ENCODE measurements at places on chromosomes 4 and X.

DNA sequence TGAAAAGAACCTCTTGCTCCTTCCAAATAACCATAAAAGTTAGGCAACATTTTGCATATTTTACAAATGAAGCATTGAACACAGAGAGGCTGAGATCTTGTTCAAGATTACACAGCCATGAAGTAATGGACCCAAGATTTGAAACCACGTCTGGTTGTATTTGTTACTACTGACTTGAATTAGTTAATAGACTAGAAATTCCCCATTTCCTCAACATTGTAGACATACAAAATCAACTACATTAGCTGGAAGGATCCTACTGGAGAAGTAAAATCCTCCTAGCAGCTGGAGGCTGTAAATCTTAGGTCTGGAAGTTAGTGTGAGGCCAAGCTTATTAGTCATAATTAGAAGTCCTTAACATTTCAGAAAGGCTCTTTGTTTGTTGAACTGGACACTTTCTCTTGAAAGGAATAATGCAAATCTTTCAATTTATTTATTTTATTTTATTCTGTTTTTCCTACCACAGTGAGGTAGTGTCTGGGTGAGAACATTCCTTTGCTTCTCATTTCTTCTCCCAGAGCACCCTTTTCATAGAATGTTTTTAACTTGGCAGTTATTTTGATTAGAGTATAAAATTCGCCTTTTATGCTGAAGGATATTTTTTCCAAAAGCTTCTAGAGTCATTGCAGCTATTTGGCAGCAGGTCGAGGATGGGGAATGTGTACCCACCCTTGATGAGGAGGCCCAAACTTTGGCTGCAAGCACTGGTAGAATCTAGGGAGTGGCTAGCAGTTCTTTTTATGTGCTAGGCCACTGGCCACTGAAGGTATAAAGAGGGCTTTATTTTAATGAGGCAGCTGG, 62.0 kb upstream of the CLNK start:
- DNase-seq, result no peak

GRCh38 chr4:103197765-103198110, 405 bp downstream of the CENPE start:
- no peak for DNase-seq

DNA sequence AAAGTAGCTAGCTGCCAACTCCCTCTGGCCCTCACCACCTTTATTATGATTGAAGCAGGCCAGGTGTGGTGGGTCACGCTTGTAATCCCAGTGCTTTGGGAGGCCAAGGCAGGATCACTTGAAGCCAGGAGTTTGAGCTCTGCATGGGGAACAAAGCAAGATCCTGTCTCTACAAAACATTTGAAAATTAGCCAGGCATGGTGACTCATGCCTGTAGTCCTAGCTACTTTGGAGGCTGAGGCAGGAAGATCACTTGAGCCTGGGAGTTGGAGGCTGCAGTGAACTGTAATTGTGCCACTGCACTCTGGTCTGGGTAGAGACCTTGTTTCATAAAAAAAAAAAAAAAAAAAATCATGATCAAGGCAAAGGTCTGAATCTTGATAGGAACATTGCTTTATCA, 467.0 kb upstream of the DIPK2B start:
- no peak for DNase-seq

DNA sequence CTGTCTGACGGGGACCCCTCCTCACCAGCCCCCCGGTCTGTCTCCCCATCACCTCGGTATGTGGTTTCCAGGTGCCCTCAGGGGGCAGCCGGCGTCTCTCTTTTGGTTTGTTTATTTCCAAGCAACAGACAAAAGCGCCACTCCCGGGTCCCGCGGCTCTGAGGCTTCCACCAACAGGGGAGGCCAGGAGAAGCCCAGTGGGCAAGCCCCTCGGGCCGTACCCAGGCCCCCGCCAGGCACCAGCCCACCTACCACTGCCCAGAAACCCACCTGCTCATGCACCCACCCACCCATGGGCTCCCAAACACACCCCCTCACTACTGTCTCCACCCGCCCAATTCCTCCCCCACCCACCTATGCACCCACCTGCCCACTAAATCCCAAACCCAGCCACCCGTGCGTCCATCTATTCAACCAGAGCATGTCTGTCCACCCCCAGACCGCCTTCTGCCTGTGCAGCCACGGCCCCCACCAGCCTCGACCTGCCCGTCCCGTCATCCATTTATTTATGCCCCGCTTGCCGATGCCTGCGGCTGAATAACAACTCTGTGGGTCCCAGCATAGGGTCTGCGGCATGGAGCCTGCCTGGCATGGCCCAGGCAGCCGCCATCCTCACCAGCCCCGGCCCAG, 129.8 kb downstream of the FAM53A start:
- DNase-seq, result no peak

DNA sequence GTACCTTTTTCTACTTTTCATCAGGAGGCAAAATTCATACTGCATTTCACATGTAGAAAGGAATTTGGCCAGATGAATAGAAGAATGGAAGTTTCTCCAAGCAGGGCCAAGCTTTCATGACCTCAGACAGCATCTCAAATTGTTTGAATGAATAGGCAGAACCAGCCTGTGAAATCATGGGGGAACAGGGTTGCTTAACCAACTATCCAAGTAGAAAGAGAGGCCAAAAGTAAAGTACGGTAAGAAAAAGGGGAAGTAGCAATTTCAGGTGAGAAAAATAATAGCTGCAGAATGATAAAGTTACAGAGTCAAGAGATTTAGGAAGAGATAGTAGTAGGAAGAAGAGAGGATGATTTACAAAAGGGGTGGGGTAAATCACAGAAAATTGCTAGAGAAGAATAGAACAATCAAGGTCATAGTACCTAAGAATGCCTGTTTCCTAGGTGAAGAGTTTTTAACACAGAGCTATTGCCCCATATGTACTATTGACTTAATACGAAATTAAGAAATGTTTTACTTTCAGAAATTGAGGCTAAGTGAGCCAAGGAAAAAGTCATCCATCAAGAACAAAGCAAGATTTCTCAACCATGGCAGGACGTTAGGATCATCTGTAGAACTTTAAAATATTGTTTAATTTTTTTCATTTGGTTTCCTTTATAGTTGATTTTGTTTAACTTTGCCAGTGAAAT, 177.1 kb upstream of the TET2 start:
- no peak for DNase-seq

GRCh38 chr4:121783210-121783609, 17.9 kb upstream of the EXOSC9 start:
- DNase-seq, result no peak

DNA sequence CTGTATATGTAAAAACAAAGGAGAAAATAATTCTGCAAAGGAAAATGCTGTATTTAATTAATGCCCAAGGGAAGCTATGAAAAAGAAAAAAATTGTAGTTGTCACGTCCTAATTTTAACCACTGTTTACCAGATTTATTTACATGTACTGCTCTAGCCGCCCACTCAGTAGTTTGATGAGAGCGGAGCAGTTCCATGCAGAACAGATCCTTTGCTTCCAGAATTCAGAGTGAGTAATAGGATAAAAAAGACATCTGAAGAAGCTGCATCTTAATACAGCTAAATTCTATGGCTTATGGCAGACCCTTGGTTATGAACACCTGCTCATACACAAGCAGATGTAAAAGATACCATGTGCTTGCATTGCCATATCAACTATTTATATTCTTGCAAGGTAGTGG, 287.0 kb downstream of the GASK1B start:
- no peak for DNase-seq

GRCh38 chr4:24792552-24792951, 2.8 kb upstream of the SOD3 start:
- no peak for DNase-seq

DNA sequence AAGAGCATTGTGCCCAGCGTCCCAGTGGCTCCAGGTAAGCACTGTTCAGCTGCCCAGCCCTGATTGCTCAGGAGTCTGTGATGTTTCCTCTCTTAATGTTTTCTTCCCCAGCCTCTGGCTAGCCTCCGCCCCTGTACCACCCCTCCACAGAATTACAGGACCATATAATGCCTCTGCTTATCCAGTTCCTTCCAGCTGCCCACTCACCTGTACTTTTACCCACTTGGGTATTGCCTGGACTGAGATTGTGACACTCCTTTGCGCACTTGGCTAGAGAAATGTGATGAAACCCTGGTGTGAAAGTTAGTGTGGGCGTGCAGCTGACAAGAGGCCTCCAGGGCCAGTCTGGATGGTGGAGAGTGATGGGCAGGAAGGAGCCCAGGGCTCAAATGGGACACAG, at the start of gene AWAT2:
AWAT2 (minus strand) TSS at position 14 of the 400 bp plus-strand sequence; CDS start at position 8, 6 bp downstream.
- DNase-seq, result no peak

DNA sequence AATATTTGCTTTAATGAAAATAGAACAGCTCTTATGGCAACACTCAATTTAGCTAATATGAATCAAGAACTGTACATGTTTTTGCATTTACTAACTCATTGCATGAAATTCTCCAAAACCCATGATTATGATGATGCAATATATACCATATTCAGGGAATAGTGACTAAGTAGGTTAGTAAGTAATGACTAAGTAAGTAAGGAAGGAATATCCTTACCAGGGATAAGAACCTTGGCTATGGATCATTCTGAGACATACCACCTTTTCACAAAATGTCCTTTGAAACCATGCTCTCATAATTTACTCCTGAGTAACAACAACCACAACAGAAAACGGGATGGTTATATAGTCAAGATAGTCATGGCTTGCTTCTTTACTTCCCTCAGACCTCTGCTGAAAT, 1513.0 kb downstream of the STIM2 start:
- no peak for DNase-seq

DNA sequence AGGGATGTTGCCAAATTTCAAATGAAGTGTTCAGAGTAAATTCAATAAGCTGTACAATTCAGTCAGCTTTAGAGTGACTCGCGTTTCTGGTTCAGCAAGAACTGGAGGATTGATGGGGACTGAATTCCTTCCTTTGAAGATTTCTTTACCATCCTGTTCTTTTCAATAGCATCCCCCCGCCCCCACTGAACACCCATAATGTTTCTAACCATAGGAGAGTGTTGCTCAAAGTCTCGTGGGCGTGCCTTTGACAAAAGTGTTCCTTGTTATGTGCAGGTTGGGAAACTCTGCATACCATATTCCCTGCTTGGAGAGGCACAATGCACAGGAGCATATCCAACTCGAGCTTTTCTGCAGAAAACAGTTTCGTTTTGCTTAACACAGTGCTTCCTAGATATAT, 323.5 kb upstream of the CASK start:
- DNase-seq, result no peak

GRCh38 chr4:180203349-180203748, 2039.9 kb upstream of the TENM3 start:
- no peak for DNase-seq

- no peak for DNase-seq
Measured at GRCh38 chrX:138082896-138083295, 517.0 kb downstream of the ZIC3 start.

DNA sequence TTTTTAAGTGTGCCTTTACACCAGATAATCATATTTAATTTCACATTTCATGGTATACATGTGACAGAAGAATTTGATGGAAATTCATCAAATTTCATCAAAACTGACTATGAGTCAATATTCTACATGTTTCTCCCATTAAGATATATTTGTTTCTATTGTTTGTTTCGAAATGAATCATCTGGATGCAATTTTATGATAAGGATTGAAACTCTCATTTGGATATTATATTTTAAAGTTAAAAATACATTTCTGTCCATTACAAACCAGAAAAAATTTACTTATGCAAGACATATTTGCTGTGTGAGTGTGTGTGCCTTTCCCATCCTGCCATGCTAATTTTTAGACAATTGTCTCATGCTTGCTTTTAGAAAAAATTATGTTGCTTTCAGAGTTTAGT, 52.2 kb downstream of the SULT1B1 start:
- DNase-seq, result no peak

DNA sequence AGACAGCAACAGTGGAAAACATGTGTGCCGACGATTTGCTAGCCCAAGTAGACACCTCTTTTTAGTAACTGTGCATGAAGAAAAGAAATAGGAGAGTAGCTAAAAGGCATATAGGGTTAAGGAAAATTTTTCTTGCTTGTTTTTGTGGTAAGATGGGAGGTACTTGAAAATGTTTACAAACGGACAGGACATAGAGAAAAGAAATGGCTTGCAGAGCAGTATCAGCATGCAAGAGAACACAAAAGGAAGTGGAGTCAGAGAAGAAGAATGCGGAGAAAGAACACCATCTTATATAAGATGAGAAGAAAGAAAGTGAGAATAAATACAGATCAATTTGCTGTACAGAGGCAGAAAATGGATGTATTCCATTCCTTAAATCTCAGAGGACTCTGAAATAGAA, 263.7 kb upstream of the ETNPPL start:
- DNase-seq, result no peak

- no peak for DNase-seq
Measured at GRCh38 chrX:43734444-43734843, 78.3 kb downstream of the MAOA start.

GRCh38 chr4:15438939-15439524, 11.2 kb downstream of the C1QTNF7 start:
- DNase-seq, result no peak

GRCh38 chr4:76990288-76991080, 40.9 kb downstream of the SEPTIN11 start:
- no peak for DNase-seq

GRCh38 chr4:7959078-7959477, 19.4 kb upstream of the AFAP1 start:
- no peak for DNase-seq

DNA sequence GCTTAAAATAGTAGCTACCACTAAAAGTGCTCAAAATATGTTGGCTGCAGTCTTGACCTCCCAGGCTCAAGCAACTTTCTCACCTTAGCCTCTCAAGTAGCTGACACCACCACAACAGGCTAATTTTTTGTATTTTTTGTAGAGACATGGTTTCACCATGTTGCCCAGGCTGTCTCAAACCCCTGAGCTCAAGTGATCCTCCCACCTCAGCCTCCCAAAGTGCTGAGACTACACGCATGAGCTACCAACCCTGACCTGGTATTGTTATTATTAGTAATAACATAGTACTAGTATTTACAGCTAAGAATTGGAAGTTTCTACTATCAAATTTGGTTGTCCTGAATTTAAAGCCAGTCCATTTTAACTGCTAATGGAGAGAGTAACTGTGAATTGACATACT, 18.0 kb downstream of the STAP1 start:
- no peak for DNase-seq

GRCh38 chrX:15952212-15952611, 97.6 kb upstream of the AP1S2 start:
- DNase-seq, result no peak

GRCh38 chrX:125101971-125102755, 217.5 kb upstream of the TEX13C start:
- peak; percentile 7 for DNase-seq

DNA sequence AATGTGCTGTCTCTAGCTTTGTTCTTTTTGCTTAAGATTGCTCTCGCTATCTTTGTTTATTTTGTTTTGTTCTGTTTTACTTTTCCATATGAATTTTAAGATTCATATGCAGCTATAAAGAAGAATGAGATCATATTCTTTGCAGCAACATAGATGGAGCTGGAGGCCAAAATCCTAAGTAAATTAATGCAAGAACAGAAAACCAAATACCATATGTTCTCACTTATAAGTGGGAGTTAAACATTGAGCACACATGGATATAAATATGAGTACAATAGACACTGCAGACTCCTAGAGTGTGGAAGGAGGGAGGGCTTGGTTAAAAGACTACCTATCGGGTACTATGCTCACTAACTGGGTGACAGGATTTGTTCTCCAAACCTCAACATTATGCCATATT, 237.8 kb downstream of the TRAM1L1 start:
- no peak for DNase-seq

All from NCI-H524 (cell line).